ENCODE measurements at places on chromosomes 6 and 20. TPM values are rescaled to one million over a fixed set of nuclear protein-coding genes. Genes with fewer than 3 reads are reported as not detected.

DNA sequence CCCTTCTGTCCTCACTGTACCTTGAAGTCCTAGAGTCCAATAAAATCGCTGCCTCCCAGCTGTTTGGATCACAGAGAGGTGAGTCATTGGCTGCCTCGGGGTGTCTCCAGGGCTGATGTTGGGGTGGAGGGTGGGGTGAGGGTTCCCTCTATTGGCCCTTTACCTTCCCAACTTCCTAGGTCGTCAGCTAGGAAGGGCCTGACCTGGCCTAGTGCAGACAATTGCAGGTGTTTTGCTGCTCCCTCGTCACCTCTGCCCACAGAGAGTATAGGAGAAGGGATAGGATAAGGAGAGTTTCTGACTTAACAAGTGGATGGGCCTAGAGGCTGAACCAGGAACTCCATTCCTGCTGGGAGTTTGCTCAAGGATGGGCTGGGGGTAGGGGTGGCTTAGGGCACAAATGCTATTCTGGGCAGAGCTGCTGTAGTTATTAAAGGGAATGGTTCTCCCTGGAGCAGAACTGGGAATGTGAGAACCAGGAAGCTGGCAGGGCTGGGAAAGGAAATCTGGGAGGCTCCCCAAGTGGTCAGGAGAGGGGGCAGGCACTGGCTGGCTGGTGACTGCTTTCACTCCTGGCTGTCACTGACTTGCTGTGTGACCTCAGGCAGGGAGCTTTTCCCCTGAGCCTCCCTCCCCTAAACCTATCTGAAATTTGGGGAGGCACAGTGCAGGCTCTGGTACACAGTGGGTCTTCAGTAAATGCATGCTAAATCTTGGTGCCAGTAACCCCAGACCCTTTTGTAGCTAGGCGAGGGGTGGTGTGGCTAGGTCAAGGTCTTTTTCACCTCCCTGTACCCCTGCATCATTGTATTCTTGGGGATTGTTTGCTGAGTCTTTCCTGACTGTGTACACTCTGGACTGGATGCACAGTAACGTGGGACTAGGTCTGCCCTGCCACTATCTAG lies 1.5 kb downstream of the TP53INP2 start:
- DNase-seq = peak; percentile 59

The FGD2 gene
- total RNA-seq = 7.3 TPM

DNA sequence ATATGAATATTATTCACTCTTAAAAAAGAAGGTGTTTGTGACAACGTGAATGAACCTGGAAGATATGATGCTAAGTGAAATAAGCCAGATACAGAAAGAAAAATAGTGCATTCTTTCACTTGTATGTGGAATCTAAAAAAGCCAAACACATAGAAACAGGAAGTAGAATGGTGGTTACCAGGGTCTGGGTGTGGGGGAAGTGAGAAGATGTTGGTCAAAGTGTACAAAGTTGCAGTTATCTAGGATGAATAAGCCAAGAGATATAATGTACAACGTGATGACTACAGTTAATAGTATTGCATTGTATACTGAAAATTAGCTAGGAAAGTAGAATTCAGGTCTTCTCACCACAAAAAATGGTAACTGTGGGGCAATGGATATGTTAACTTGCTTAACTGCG lies 151.1 kb upstream of the HCRTR2 start:
- no peak for DNase-seq

DNA sequence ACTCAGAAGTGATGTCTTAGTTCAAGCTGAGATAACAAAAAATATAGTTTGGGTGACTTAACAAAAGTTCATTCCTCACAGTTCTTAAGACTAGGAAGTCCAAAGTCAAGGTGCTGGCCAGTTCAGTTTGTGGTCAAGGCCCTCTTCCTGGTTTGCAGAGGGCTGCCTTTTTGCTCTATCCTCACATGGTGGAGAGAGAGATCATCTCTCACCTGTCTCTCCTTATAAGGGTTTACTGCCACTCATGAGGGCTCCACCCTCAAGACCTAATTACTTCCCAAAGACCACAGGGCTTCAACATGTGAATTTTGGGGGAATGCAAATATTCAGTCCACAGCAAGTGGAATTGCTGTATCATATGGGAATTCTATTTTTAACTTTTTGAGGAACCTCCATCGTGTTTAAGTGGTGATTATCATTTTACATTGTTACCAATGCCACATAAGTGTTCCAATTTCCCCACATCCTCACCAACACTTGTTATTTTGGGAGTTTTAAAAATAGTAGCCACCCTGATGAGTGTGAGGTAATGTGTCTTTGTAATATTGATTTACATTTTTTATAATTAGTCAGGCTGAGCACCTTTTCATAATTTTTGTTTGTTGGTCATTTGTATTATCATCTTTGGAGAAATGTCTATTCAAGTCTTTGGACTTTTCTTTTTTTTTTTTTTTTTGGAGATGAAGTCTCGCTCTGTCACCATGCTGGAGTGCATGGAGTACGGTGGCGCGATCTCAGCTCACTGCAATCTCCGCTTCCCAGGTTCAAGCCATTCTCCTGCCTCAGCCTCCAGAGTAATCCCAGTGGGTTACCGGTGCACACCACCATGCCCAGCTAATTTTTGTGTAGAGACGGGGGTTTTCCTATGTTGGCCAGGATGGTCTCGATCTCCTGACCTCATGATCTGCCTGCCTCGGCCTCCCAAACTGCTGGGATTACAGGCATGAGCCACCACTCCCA lies 112.2 kb downstream of the SESN1 start:
- DNase-seq = no peak

The ZNF311 gene
- 6.7 TPM for total RNA-seq

- no peak for DNase-seq
These were observed 77.2 kb downstream of the GPR6 start for GRCh38 chr6:110055387-110055735.

GRCh38 chr6:37059344-37060194 lies 54.1 kb downstream of the FGD2 start:
- DNase-seq = peak; percentile 65

- peak; percentile 55 for DNase-seq
These were observed 637 bp downstream of the UBR2 start for GRCh38 chr6:42564506-42564825.

The PPP1R18 gene
- 12.8 TPM for total RNA-seq

DNA sequence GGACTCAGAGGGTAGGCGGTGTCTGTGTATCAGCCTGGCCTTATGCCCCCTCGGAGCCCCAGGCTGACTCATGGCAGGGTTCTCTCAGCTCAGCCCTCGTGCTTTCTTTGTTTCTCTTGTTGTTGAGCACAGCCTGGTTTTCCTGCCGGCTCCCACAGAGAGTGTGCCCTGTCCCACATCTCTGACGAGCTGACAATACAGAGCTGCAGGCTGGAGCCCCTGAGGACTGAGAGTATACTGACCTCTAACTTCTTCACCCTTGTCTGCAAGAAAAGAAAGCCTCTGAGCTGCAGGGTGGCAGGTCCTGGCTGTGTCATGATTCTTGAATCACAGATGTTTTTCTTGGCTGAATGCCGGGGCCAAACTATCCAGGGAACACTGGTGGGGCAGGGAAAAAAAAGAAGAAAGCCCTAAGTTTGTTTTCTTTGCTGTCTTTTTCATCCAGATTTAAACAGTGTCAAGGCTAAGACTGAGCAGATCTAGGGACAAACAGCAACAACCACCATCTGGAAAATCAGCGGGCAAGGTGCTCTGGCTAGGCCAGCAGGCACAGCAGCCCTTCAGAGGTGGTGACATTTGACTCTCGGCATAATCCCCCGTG lies 63.3 kb upstream of the ZNF133 start:
- peak; percentile 53 for DNase-seq

The CRISP3 gene
- not detected for total RNA-seq

DNA sequence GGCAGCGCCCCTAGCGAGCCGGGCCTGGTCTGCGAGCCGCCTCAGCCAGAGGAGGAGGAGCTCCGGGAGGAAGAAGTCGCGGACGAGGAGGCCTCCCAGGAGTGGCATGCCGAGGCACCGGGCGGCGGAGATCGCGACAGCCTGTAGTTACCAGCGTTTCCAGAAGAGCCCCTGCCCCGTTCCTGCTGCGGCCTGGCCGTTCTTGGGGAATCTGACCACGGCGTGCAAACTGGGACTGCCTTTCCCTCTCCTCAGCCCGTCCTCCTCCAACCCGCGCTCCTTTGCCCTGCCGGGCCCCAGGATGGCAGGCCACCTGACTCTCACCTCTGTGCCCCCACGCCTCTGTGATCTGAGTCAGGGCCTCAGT lies 802 bp downstream of the HDGFL1 start:
- no peak for DNase-seq

The C20orf202 gene
- total RNA-seq = not detected

GRCh38 chr20:45341939-45342854 lies 6.0 kb downstream of the SDC4 start:
- DNase-seq = peak; percentile 89

- no peak for DNase-seq
These were observed 29.3 kb downstream of the GMPR start for GRCh38 chr6:16267428-16268263.

- DNase-seq = no peak
These were observed 100.6 kb downstream of the PRDM1 start for GRCh38 chr6:106186714-106187113.

GRCh38 chr20:1402149-1402548 lies 9.3 kb upstream of the FKBP1A start:
- DNase-seq = no peak

DNA sequence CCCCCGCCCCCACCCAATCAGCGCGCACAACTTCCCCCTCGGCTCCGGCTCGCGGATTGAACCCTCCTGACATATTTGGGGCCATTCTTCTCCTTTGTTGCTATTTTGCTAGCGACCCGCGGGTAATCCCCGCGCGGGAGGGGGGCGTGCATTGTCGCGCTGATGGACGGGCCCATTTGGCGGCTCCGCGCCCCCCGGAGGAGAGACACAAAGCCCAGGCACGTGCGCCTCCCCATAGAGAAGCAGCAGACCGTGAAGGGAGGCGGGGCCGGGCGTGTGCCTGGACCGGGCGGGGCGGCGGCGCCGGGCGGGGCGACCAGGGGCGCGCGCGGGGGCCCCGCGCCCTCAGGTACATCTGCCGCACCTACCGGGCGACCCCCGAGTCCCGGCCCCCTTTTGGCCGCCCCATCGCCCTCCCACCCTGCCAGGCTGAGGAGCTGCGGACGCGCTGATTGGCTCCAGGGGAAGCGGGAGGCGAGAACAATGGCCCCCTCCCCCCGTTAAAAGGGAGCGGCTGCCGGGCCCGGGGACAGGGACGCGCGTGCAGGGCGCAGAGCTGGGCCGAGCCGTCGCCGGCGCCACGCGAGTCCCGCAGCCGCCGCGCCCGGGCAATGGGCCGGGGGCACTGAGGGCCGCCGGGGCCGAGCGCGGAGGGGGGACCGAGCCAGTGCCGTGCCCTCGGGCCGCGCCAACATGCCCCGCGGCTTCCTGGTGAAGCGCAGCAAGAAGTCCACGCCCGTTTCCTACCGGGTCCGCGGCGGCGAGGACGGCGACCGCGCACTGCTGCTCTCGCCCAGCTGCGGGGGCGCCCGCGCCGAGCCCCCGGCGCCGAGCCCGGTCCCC lies at the start of gene INSM1:
Gene INSM1 (plus strand): TSS at position 530 of the 843 bp plus-strand sequence. CDS start 164 bp downstream, at position 694.
- DNase-seq = no peak

- no peak for DNase-seq
These were observed 48.1 kb downstream of the SRC start for GRCh38 chr20:37393863-37394542.

DNA sequence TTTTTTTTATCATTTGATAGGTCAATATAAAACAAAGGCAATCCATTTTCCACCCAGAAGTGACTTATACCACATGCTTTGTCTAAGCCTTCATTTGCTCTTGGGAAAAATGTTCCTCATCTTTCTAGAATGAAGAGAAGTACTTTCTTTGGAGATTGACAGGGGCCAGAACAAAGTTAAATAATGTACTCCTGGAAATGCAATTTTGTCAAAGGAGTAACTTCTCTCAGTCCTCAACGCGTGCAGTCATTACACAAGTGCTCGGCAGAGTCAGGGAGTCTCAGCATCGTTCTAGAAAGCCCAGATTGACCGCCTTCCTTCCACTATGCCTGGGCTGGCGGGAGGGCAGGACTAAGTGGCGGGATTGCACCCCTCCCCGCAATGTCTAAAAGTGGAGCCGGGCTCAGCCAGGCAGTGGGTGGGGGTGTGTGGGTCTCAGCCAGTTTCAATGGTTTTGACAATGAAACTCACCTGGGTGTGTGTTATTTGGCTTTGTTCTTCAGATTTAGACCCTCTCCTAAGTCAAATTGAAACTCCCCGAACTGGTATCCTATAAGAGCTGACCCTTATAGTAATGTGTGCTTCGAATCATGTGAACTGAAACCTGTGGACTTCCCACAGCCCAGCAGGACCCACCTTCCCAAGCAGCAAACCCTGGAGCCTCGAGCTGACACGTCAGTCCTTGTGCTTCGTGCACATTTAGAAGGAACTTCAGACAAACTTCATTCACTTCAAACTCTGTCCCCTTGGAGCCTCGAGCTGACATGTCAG lies 63.2 kb upstream of the DUSP22 start:
- DNase-seq = no peak

DNA sequence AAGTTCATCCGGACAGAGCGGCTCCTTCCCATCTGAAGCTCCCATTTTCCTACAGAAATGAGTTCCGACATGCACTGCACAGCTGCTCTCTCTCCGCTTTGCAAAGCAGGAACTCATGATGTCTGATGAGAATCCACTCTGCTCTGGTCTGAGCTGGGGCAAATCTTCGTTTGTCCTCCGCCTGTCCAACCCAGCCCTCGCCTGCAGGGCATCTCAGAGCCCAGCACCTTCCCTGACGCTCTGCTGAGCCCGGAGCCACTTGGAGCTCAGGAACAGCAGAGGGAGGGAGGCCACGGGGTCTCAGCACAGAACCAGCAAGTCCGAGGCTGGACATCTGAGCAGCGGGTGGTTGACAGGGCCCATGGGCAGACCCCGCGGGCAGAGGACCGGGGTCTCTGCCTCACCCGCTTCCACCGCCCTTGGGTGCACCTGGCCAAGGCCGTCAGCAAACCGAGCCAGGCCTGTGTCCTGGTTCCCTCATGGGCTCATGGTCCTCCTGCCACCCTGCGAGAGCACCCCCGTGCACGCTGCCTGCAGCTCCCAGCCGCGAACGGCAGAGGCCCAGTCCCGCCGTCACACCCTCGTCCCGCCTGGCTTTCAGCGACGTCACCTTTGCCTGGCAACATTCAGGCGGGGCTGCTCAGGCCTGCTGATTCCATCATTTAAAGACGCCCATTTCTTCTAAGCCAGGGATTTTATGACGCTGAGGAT lies 78.5 kb upstream of the BHLHE23 start:
- DNase-seq = no peak

DNA sequence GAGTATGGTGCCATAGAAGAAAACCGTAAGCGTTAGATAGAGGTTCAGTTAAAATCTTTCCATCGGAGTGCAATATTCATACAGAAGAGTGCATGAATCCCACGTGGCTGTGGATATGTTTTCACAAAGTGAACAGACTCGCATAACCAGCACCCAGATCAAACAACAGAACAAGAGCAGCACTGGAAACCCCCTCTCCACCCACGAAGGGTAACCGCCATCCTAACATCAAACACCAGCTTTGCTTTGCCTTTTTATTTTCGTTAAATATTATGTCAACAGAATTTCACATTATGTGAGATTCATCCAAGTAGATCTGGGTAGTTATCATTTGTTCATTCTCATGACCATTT lies 4.7 kb downstream of the GTSF1L start:
- DNase-seq = no peak
